CD4-positive, alpha-beta T cell treated with Interleukin-12 subunit alpha and Interleukin-12 subunit beta, for 1 hour (primary cell): ENCODE measurements at places on chromosomes 2 and 18.

- no peak for DNase-seq
These were observed 265.1 kb upstream of the TNP1 start for GRCh38 chr2:217125014-217125413.

- peak; percentile 47 for DNase-seq
These were observed 682 bp downstream of the DUSP2 start for GRCh38 chr2:96144481-96145035.

DNA sequence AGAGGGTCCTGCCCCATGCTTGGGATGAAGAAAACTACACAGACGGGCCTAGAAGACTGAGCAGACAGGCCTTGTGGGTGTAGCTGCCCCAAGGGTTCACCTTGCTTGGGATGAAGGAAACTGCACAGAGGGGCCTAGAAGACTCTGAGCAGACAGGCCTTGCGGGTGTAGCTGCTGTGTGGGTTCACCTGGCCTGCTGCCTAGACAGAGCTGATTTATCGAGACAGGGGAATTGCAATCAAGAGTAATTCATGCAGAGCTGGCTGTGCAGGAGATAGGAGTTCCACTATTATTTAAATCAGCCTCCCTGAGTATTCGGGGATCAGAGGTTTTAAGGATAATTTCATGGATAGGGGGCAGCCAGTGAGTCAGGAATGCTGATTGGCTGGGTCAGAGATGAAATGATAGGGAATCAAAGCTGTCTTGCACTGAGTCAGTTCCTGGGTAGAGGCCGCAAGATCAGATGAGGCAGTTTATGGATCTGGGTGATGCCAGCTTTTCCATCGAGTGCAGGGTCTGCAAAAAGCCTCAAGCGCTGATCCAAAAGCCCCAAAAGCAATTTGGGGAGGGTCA is 341.4 kb downstream of the GALR1 start:
- DNase-seq = no peak

GRCh38 chr2:42052702-42053481 is 5.1 kb downstream of the PKDCC start:
- no peak for DNase-seq

DNA sequence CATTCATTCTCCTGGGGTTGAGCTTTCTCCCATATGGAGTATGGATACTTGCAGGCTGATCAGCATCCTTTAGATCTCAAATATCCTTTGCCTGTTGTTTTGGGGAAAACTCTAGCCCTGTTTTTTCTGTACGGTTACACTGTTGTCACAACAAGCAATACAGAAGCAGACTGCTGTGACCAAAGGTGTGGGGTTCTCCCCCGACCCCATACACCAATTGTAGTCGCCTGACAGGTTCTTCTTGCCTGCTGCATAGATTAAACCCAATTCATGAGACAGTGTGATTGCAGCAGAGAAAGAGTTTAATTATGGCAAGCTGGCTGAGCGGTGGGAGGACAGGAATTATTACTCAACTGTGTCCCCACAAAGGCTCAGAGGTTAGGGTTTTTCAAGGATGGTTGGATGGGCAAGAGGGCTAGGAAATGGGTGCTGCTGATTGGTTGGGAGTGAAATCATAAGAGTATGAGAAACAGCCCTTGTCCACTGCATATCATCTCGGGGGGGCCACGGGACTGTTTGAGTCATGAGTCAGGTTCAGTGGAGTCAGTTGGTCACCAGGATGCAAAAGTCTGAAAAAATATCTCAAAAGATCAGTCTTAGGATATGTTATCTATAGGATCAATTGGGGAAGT is 40.6 kb downstream of the ITGB1BP1 start:
- no peak for DNase-seq

- no peak for DNase-seq
These were observed 864.0 kb upstream of the ZEB2 start for GRCh38 chr2:145383961-145384360.

GRCh38 chr2:238134393-238134785 is 4.1 kb upstream of the KLHL30 start:
- DNase-seq = no peak

GRCh38 chr18:32530947-32531651 is 60.4 kb upstream of the GAREM1 start:
- DNase-seq = no peak

GRCh38 chr2:121611730-121612705 is 37.2 kb downstream of the CLASP1 start:
- DNase-seq = no peak

GRCh38 chr2:223929571-223930102 is 15.5 kb downstream of the WDFY1 start:
- peak; percentile 41 for DNase-seq

GRCh38 chr18:32868406-32868805 is 95.6 kb upstream of the KLHL14 start:
- no peak for DNase-seq

DNA sequence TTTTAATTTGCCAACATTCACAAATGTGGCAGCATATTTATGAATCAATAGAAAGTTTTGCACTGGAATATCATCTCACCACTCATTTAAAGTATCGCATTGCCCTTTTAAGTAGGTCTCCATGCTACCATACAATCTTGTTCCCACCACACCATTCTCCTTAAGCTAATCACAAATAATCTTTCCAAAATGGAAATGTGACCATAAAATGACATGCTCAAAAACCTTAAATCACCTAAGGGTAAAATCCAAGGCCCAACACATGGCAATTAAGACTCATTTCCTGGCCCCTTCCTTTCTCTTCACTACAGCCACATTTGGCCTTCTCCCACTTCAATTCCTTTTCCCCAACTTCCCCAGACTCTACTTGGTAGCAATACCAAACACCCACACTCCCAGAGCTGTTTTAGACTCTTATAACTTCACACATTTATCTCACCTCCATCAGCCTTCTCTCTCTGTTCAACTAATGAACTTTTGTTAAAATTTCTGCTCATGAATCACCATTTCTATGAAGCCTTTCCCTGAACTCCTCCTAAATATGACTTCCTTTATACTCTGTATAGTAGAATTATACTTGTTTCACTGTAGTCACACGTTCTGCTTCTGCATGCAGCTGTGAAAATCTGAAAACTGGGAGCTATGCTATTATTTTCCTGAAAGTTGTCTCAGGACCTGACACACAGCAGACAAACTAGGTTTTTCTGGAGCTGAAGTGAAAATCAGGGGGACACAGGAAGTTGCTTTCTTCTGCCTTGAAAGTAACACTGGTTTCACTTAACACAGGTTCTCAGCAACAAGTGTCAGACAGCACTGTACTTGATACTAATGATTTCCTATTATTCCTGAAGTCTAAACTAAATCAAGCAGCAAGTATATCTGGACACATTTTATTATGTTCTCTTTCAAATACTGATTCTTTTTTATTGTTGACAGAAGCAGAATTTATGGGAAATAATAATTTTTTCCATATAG is 303.9 kb downstream of the ZEB2 start:
- DNase-seq = no peak

GRCh38 chr2:102142829-102143449 is 393 bp downstream of the IL1R1 start:
- DNase-seq = no peak
